Fibroblast of skin of right biceps (primary cell): ENCODE measurements at places on chromosomes 6 and 20.

DNA sequence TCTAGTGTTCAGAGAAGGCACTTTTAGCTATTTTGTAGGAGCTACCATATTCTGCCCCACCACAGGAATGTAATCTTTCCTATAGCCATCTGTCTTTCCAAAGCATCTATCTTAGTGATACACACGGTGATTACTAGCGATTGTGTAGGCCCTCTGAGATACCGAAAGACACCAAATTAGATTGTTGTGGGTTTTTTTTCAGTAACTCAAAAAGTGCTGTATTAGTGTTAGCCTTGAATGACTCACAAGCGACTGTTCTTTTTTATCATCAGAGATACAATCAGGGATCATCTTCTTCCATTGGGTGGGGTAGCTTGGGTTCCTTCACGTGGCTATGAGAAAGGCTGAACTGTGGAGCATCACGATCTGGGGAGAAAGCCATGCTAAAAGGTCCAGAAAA, 160.2 kb downstream of the MTFR2 start:
- peak; percentile 72 for DNase-seq

DNA sequence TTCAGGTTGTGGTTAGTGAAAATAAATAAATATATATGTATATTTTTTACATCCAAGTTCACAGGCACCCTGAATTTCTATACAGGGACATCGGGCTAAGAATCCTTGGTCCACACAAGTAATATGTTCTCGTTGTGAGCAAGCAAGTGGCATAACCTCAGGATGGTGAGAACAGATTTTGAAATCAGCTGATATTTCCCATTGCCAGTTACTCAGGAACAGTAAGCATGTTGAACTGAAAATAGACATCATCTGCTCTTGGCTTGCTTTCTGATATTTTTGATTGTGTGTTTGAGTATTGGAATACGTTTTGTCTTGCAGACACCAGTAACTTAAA, 87.7 kb downstream of the TRMT6 start:
- no peak for DNase-seq

DNA sequence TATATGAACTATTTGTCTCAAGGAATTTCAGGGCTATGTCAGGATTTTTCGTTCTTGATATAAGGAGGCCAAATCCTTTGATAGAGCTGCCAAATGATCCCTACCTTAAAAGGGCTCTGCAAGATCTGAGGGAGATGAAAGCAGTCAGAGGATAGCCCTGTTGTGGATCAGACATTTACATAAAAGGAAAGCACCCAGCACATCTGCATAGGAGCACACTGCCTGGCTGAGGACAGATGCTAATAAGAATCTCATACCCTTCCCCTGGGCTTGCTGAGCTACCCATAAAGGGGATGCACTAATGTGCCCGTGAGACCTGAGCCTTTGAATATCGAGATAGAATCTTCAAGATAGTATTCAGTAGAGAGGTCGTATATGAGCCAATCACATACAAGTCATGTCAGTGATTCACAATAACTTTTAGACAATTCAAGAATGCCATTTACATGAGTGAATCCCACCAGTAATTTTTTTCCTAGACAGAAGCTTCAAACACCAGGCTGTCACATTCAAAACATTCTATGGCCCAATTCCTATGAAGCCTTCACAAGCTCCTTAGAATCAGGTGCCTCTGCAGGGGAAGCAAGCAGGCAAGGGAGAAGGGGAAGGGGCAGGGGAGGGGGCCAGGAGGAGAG, 71.1 kb downstream of the STMND1 start:
- DNase-seq: peak; percentile 21

DNA sequence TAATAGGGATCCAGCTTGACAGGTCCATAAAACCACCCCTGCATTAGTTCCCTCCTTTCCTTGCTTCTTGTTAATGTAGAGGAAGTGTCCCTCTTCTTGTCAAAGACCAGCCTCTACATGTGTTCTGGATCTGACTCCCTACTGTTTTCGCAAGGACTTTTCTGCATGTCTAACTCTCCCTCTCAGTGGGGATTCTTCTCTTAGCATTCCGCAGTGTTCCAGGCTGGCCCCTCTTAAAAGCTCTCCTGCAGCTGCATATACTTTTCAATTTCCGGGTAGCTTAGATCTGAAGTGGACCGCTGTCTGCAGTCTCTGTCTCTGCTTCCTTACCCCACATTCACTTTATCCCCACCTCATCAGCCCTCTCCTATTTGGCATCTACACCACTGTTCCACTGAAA, 96.1 kb upstream of the MAN1A1 start:
- DNase-seq: no peak

DNA sequence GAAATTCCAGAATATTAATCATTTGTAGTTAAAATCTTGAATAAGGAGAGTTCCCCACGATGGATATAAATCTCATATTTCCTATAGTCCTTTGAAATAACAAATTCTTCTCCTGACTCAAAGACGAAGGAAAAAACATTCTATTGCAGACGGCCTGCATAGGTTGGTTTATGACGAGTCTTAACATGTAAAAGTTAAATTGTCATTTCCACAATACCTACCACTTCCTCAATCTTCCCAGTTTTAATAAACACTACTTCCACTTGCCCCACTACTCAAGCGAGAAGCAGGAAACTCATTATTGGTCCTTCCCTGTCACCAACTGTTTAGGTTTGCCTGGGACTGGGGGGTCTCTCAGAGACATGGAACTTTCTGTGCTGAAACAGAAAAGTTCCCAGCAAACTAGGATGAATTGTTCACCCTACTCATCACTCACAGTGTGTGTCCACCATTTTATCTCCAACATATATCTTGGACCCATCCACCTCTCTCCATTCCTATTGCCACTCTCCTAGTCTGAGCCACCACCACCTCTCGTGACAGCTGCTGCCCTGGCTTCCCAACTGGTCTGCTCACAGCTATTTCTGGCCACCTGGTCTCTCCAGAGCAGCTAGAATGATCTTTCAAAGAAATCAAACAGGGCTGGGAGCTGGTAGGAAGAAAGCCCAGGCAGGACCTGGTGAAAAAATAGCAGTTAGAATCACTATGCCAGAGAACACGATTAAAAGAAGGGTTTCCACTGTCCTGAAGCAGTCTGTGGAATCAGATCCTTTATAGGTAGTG, 15.1 kb upstream of the ZSCAN9 start:
- DNase-seq: no peak

DNA sequence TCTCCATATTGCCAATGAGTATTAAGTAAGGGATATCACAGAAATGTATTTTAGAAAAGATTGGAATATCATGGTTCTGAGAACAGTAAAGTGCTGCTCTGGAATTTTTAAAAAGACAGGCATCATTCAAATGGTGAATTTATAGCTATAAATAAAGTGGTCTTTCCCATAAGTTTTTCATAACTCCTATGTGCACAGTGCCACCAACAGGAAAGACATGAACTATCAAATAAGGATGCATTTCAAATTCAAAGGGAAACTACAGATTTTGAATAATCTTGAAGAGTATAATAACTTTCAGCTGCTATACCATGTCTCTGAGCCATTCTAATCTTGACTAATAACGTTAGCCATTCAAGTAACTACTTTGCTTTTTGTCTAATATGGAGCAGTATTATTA, 456.8 kb upstream of the GJE1 start:
- peak; percentile 50 for DNase-seq

DNA sequence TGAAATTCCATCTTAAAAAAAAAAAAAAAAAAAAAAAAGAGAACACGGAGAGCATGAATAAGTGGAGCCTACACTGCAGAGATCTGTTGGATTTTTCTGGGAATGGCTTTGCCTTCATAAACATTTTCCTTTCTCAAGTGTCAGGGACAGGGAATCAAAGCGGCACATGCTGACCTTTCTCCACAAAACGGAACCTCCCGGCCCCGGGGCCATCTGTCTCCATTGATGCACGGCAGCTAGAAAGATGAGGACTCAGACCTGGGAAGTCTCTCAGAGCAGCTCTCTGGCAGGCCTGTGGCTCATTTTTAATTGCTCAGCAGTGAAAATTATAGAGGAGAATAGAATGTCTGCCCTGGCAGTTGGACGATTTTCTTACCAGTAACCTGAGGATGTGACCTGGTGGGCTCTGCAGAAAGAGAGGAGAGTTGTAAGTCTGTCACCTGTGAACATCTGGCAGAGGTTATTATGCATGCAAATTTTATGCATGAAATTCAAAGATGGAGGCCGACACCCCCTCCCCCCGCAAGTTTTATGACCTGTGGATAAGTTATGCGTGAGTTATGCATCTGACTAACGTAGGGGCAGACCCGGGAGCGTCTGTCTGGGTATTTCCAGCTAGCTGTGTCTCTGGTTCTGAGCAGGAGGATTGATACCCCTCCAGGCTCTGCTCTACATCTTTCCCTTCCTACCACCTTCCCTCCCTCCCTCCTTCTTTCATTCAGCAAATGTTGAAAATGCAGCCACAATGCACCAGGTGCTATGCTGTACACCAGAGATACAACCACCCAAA, 352.5 kb downstream of the CDH26 start:
- no peak for DNase-seq

- no peak for DNase-seq
Observed at GRCh38 chr6:4565301-4566250, 210.6 kb upstream of the CDYL start.

DNA sequence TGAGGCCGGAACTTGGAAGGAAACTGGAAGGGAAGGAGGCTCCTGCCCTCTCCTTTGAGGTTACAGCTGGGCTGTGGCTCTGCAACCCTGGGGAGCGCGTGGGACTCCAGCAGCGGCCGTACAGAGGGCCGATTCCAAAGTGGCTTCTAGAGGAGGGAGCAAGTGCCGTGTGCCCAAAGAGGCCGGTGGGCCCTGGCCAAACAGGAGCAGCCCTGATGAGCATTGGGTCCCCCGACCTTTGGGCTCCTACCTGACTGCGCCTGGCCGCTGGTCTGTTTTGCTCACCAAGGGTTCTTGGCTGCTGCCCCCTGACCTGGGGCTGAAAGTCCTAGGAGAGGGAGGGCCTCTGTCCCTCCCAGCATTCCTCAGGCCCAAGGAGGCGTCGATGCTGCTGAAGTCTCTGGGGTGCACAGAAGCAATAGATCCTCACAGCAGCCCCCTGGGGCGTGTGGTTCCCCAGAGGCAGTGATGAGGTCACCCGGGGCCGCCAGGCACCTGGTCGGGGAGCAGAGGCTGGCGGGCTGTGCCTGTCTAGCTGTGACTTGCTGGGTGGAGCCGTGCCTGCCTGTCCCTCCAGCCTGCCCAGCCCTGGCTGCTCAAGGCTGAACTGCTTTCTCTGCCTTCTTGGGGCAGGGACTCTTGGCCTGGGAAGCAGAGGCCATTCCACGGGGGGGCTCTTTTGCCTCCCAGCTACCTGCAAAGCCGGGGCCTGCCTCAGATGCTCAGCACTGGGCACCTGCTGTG, 9.8 kb downstream of the RBM38 start:
- DNase-seq: no peak

- no peak for DNase-seq
Observed at GRCh38 chr20:49479785-49480184, 2.7 kb downstream of the KCNB1 start.
